Large intestine (tissue), 12 donors: ENCODE measurements at places on chromosomes 3 and 15. TPM values are rescaled to one million over a fixed set of nuclear protein-coding genes. Genes with fewer than 3 reads are reported as not detected.

GRCh38 chr3:22296601-22297000, 545.6 kb upstream of the ZNF385D start:
- no peak for DNase-seq

DNA sequence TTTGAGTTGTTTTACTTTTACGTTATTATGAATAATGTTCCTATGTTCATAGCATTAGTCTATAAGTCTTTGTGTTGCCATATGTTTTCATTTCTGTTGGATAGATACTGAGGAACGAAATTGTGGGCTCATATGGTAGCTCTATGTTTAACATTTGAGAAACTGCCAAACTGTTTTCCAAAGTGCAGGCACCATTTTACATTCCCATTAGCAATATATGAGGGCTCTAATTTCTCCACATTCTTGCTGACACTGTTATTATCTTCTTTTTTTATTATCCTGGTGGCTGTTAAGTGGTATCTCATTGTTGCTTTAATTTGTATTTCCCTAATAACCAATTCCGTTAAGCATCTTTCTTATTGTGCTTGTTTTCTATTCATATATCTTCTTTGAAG, 1.8 kb upstream of the PIK3R4 start:
- no peak for DNase-seq

- DNase-seq = no peak
Observed at GRCh38 chr3:194689493-194689944, 3.8 kb downstream of the FAM43A start.

DNA sequence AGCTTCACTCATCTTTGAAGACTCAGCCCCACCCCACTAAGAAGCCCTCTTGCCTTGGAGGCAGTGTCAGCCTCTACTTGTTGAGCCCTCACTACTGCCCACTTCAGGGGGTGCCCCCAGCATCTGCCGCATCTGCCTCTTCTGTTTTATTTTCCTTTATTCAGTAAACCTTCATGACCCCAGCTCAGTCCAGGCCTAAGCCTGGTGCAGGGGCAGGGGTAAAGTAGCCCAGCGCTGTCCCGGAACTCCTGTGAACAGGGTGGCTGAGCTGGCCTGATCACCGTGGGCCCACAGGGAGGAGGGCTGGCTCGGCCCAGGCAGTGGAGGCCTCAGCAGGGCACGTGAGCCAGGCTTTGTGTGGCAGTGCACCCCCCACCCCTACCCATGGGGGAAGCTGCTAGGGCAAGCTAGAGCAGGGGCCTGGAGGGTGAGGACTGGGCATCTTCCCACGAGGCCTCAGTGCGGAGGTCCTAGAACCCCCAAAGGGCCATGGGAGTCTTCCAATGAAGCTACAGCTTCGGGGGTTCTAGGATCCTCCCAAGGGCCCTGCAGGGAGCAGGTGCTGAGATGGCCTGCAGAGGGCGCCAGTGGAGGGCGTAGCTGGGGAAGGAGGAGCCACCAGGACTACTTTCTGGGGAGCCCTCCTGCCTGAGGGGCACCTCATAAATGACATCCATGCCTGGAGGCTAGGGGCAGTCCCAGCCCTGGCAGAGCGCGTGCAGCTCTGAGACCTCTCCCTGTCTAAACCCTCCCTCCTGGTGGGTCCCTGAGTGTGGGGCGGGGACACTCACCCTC, 36.0 kb downstream of the TSPAN3 start:
- no peak for DNase-seq

The IGF2BP2 gene
- polyA plus RNA-seq = 87.7 TPM

GRCh38 chr15:33152502-33153109, 41.9 kb downstream of the FMN1 start:
- DNase-seq = no peak

- DNase-seq = no peak
Observed at GRCh38 chr3:153094386-153094785, 67.6 kb upstream of the RAP2B start.

The GRM7 gene
- 0.36 TPM for polyA plus RNA-seq

- no peak for DNase-seq
Observed at GRCh38 chr3:154085799-154086198, 35.4 kb upstream of the ARHGEF26 start.

The RHCG gene
- 0.12 TPM for polyA plus RNA-seq

GRCh38 chr3:153284282-153284938, 122.4 kb downstream of the RAP2B start:
- DNase-seq = peak; percentile 11
